CD4-positive, alpha-beta T cell (primary cell): ENCODE measurements at places on chromosomes 16 and 17.
A peak's percentile ranks its signal among the peaks of the same experiment; 100 is the strongest.

GRCh38 chr17:73325527-73325842 lies 13.7 kb upstream of the CDC42EP4 start:
- no peaks in the 10 kb centered on the region for H3K36me3 ChIP-seq
- H3K4me3 ChIP-seq, result no peak overlapping the region
- H3K27ac ChIP-seq, result no peak overlapping the region
- peaks cover 2% of the 10 kb centered on the region for H3K27me3 ChIP-seq
- DNase-seq, result no peak

- DNase-seq, result no peak
- no peaks in the 10 kb centered on the region for H3K27me3 ChIP-seq
- no peak overlapping the region for H3K4me3 ChIP-seq
These were observed 19.9 kb downstream of the DCAKD start for GRCh38 chr17:45031231-45032173.

GRCh38 chr17:28484296-28484695 lies 10.9 kb downstream of the SLC13A2 start:
- no peak for DNase-seq
- no peak overlapping the region for H3K4me3 ChIP-seq

DNA sequence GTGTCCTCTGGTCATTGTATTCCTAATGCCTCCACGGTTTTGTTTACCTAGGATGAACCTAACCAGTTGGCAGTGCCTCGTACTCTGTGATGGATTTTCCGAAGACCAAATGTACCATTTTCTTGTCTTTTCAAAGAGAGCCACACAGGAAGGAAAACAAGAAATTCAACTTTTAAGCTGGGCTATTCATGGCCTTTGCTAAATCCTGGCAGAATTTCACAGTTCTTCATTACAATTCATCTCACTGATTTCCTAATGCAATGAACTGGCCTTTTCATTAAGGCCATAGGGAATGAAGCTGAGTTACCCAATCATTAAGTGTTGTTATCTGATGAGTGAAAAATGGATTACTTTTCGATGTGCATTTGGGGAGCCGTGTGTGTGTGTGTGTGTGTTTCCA lies 7.9 kb upstream of the KCNJ16 start:
- no peak for DNase-seq
- no peaks in the 10 kb centered on the region for H3K36me3 ChIP-seq
- no peaks in the 10 kb centered on the region for H3K27me3 ChIP-seq
- H3K27ac ChIP-seq, result no peak overlapping the region
- H3K4me3 ChIP-seq, result no peak overlapping the region

- H3K4me1 ChIP-seq, result no peaks in the 10 kb centered on the region
- no peaks in the 10 kb centered on the region for H3K36me3 ChIP-seq
- no peak for DNase-seq
- H3K27ac ChIP-seq, result no peak overlapping the region
- no peaks in the 10 kb centered on the region for H3K27me3 ChIP-seq
These were observed 19.3 kb downstream of the MYLK3 start for GRCh38 chr16:46728806-46729205.

DNA sequence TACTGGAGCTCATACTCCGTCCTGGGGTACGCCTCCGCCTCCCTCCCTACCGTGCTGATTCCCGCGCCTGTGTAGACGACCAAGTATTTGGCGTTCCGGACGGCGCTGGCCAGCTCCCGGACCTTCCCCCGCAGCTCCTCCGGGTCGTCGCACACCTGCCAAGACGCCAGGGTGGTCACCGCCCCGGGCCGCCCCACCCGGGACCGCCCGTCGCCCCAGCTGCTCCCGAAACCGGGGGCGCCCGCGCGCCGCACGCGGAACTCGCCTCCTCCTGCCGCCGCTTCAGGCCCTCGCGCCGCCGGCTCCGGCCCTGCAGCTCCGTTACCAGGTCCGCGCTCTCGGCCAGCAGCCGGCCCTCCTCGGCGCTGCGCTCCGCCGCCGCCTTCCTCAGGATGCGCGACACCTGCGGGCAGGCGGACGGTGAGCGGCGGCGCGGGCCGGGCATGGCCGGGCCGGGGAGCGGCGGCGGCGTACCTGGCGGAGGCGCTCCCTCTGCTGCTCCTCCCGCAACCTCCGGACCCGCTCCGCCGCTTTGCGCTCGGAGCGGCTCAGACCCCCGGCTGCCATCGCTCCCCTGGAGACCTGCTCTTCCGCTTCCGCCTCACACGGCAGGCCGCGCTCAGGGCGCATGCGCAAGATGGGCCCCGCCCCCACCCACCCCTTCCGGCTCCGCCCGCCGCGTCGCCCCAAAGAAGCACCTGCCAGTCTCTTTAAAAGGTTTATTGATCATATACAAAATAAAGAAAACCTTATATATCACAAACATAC lies at the start of gene SIRT7:
SIRT7 (minus strand) TSS at position 612 of the 768 bp plus-strand sequence; CDS start at position 567, 45 bp downstream.
- H3K4me1 ChIP-seq, result peaks cover 40% of the 10 kb centered on the region
- peak within 1 kb of the TSS; percentile 23 for H3K27ac ChIP-seq
- H3K36me3 ChIP-seq, result peaks cover 39% of the 10 kb centered on the region
- H3K27me3 ChIP-seq, result no peaks in the 10 kb centered on the region
- H3K4me3 ChIP-seq, result peak within 1 kb of the TSS; percentile 71
- peak; percentile 80 for DNase-seq

- H3K36me3 ChIP-seq, result no peaks in the 10 kb centered on the region
- DNase-seq, result no peak
- H3K27ac ChIP-seq, result no peak overlapping the region
- no peaks in the 10 kb centered on the region for H3K27me3 ChIP-seq
These were observed 68.3 kb upstream of the ALOX12 start for GRCh38 chr17:6927290-6928126.

GRCh38 chr17:69716556-69716955 lies 302.1 kb downstream of the MAP2K6 start:
- no peak for DNase-seq
- H3K4me1 ChIP-seq, result no peaks in the 10 kb centered on the region
- H3K36me3 ChIP-seq, result no peaks in the 10 kb centered on the region
- H3K4me3 ChIP-seq, result no peak overlapping the region
- H3K27ac ChIP-seq, result no peak overlapping the region

GRCh38 chr17:79279320-79279719 lies 204.7 kb downstream of the ENGASE start:
- no peaks in the 10 kb centered on the region for H3K36me3 ChIP-seq
- H3K4me1 ChIP-seq, result no peaks in the 10 kb centered on the region
- peaks cover 3% of the 10 kb centered on the region for H3K27me3 ChIP-seq
- no peak overlapping the region for H3K27ac ChIP-seq
- DNase-seq, result no peak
- H3K4me3 ChIP-seq, result no peak overlapping the region

GRCh38 chr17:44359006-44359405 lies 4.6 kb downstream of the FAM171A2 start:
- H3K4me1 ChIP-seq, result peaks cover 12% of the 10 kb centered on the region
- no peak for DNase-seq
- no peak overlapping the region for H3K27ac ChIP-seq
- no peak overlapping the region for H3K4me3 ChIP-seq
- no peaks in the 10 kb centered on the region for H3K36me3 ChIP-seq
- peaks cover 15% of the 10 kb centered on the region for H3K27me3 ChIP-seq

DNA sequence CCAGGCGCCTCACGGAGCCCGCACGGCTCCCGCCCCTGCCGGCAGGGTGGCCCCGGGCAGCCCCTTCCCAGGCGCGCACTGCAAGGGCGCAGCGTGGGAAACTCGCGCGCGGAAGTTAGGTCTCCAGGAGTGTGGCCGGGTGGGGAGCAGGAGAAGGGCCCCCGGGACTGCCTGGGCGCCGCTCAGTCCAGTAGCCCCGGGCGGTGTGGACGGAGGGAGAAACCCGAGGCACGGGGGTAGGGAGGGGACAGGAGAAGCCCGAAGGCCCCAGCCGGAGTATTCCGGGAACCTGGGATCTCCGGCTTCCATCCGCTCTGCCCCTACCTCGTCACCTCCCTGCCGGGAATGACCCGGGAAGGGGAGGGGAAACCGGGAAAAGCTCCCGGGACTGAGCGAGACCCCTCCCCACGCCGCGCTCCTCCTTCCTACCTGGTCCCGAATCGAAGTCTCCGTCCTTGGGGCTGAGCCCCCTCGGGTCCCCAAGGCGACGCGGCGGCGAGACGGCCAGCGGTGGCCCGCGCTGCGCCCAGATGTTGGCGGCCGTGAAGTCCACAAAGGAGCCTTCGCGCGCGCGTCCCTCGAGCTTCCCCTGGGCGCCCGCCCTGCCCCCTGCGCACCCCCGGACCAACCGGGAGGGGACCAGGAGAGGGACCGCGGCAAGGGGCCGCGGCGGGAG lies 418 bp downstream of the SOCS3 start:
- H3K4me3 ChIP-seq, result peak overlapping the region; percentile 85
- H3K27me3 ChIP-seq, result peaks cover 2% of the 10 kb centered on the region
- no peak for DNase-seq
- H3K27ac ChIP-seq, result peak overlapping the region; percentile 53

DNA sequence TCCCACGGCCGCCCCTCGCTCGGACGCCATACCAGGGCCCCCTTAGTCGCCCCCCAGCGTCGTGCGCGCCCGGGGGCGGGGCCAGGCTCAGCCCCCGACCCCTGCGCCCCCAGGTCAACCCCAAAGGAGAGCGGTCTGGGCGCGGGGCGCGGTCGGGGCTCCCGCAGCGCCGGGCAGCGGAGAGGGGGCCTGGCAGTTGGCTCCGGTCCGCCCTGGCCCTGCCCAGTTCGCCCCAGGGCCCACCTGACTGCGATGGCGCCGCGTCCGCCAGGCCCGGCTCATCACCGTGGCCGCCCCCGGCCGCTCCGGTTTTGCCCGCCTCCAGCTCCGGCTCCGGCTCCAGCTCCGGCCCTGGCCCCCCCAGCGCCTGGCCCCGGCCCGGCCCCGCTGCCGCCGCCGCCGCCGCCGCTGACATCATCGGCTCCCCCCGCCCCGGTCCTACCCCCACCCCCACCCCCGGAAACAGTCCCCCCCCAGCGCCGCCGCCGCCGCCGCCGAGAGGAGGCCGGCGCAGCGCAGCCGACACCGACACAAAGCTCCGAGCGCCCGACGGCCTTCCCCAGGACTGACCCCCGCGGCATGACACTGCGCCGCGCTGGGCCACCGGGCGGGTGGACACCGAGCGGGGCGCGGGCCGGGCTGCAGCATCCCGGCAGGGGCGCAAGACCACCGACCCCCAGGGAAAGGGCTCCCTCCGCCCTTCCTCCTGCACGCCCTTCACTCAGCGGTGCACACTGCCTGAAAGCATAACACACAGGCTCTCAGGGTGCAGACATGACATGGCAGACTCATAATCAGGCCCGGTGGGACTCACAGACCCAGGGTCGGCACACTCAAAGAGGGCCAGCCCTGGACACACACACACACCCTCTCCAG lies at the start of gene ZBTB4:
ZBTB4 (minus strand) TSS at position 419 of the 876 bp plus-strand sequence. CDS start 12,830 bp downstream, outside the sequence.
- peaks cover 72% of the 10 kb centered on the region for H3K4me1 ChIP-seq
- peak within 1 kb of the TSS; percentile 73 for H3K27ac ChIP-seq
- H3K27me3 ChIP-seq, result no peaks in the 10 kb centered on the region

- no peak overlapping the region for H3K27ac ChIP-seq
- peaks cover 24% of the 10 kb centered on the region for H3K4me1 ChIP-seq
- H3K4me3 ChIP-seq, result no peak overlapping the region
These were observed 1.4 kb upstream of the SUPT4H1 start for GRCh38 chr17:58353389-58353825.

- H3K4me3 ChIP-seq, result no peak overlapping the region
- peaks cover 82% of the 10 kb centered on the region for H3K36me3 ChIP-seq
- no peak overlapping the region for H3K27ac ChIP-seq
These were observed 14.3 kb downstream of the KPNB1 start for GRCh38 chr17:47663912-47664623.

- no peak for DNase-seq
- peaks cover 17% of the 10 kb centered on the region for H3K27me3 ChIP-seq
- H3K36me3 ChIP-seq, result no peaks in the 10 kb centered on the region
- H3K4me1 ChIP-seq, result no peaks in the 10 kb centered on the region
These were observed 488 bp downstream of the TMEM100 start for GRCh38 chr17:55722016-55722736.

DNA sequence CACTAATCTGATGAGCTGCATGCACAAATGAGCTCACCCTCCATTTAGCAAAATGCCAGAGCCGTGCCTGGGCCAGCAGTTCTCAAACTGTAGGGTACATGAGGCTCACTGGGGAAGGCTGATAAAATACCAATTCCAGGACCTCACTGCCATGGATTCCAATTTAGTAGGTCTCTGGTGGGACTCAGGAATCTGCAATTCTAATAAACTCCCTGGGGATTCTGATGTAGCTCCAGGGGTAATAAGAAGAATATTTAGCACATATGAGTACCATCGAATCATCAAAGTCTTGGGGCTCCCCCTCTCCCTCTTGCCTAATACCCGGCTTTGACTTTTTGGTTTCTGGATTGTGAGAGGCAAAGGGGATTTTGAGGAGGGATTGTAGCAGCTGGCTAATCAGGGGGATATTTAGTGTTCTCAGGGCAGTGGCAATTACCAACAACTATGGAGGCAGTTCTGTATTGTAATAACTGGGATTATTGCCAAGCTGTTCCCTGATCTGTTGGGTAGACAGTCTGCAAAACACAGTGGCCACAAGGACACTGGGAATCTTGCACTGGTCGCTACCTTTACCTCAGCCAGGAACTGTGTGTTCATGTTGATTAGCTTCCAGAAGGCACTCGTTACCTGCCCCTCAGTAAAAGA lies 140.4 kb downstream of the SHISA9 start:
- H3K4me3 ChIP-seq, result no peak overlapping the region
- no peak for DNase-seq
- H3K27ac ChIP-seq, result no peak overlapping the region

GRCh38 chr16:11405331-11406176 lies 60.3 kb downstream of the RMI2 start:
- DNase-seq, result peak; percentile 32
- H3K36me3 ChIP-seq, result no peaks in the 10 kb centered on the region
- no peaks in the 10 kb centered on the region for H3K4me1 ChIP-seq
- no peaks in the 10 kb centered on the region for H3K27me3 ChIP-seq
- no peak overlapping the region for H3K27ac ChIP-seq

DNA sequence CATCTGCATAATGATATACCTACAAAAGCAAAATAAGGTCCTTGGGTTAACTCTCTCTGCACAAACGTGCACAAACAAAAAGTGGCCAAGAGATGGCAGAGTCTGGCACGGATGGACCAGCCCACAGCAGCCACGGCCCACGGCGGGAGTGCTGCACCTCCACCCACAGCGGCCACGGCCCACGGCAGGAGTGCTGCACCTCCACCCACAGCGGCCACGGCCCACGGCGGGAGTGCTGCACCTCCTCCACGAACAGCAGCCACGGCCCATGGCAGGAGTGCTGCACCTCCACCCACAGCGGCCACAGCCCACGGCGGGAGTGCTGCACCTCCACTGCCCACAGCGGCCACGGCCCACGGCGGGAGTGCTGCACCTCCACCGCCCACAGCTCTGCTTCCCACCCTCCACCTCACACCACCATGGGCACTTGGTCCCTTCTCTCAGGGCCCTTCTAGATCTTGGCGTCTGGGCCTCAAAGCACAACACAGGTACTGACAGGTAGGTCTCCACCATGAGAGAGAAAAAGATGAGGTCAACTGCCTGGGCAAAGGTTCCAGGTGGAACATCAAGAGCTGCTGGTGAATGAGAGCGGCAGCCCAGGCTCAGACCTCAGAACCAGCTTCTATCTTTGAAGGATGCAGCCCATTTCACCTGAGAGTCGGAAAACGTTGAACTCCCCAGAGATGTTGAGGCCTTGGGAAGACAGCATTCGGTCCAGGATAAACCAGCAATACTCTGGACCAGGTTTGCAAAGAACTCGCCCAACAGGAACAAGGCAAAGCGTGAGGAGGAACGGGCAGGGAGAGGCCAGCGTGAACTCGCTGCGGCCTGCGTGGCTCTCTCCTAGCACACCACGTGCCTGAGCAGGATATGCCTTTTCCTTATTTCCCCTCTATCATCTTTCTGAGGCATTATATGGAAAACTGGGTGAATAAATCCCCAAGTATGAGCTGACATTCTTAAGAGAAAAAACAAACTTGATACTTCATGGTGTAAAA lies 124.5 kb downstream of the ZNF778 start:
- DNase-seq, result no peak
- H3K4me3 ChIP-seq, result no peak overlapping the region
- peaks cover 8% of the 10 kb centered on the region for H3K36me3 ChIP-seq
